ENCODE measurements at places on chromosomes 7 and 10. TPM values are rescaled to one million over a fixed set of nuclear protein-coding genes. Genes with fewer than 3 reads are reported as not detected.

VPS26A gene
- 24.7 TPM for total RNA-seq

USP6NL gene
- total RNA-seq: 11.9 TPM

TUBAL3 gene
- not detected for total RNA-seq

EBF3 gene
- 0.36 TPM for total RNA-seq

AKR1D1 gene
- not detected for total RNA-seq

Data from IMR-90 (cell line).